ENCODE measurements at places on chromosomes 5 and 9. TPM values are rescaled to one million over a fixed set of nuclear protein-coding genes. Genes with fewer than 3 reads are reported as not detected.

CKMT2 gene
- 11.2 TPM for total RNA-seq

KIF24 gene
- total RNA-seq = 0.50 TPM

CDKN2A gene
- total RNA-seq = 39.5 TPM

HINT2 gene
- 30.5 TPM for total RNA-seq

KCNT1 gene
- not detected for total RNA-seq

PDZD2 gene
- total RNA-seq = 0.50 TPM

PCDHA3 gene
- 0.17 TPM for total RNA-seq

PHF24 gene
- total RNA-seq = under 0.01 TPM

STPG3 gene
- 0.66 TPM for total RNA-seq

PCDHB6 gene
- total RNA-seq = not detected

LHFPL2 gene
- total RNA-seq = 84.7 TPM

ENTPD2 gene
- total RNA-seq = not detected

PAEP gene
- total RNA-seq = not detected

FLT4 gene
- total RNA-seq = 0.15 TPM

OR2K2 gene
- not detected for total RNA-seq

CCNJL gene
- total RNA-seq = 0.15 TPM
